Ascending aorta (tissue), 2 donors: ENCODE measurements at places on chromosomes 1 and 21. TPM values are rescaled to one million over a fixed set of nuclear protein-coding genes. Genes with fewer than 3 reads are reported as not detected.

MAP3K21 gene
- 2.6 TPM for total RNA-seq

HYI gene
- 56.4 TPM for total RNA-seq

CFAP45 gene
- not detected for total RNA-seq

THRAP3 gene
- total RNA-seq: 39.5 TPM

LRRC39 gene
- total RNA-seq: not detected

LEPROT gene
- 312 TPM for total RNA-seq

OPTC gene
- total RNA-seq: not detected

LPGAT1 gene
- total RNA-seq: 17.1 TPM

TEX38 gene
- total RNA-seq: not detected

IRF2BP2 gene
- total RNA-seq: 80.0 TPM
